ENCODE measurements at places on chromosomes 3 and 15.
A peak's percentile ranks its signal among the peaks of the same experiment; 100 is the strongest.

DNA sequence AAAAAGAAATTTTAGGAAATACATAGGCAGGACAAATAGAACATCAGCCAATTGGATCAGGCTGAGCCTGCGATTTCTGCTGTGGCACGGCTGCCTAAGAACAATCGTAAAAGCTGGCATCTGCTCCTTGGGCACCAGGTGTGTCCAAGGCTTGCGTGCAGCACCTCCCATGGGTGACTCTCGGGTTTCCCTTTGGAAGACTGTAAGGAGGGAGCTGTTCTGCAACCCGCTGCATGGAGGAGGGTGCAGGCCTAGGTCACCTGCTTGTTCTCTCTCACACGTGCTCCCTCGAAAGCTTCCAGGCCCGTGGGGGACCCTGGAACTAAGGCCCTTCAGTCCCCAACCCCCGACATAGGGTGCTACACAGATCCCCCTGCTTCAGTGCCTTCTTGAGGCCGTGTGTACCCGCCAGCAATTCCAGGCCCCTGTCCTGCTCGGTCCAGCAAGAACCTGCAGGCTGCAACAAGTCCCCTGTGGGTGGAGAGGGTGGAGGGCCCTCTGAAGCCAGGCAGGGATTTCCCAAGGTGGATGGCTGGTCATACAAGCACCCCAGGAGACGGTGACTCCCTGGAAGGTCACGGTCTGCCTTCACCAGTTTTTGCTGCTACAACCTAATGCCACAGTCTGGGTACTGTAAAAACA is 3.4 kb downstream of the GP9 start:
- DNase-seq: peak; percentile 89

DNA sequence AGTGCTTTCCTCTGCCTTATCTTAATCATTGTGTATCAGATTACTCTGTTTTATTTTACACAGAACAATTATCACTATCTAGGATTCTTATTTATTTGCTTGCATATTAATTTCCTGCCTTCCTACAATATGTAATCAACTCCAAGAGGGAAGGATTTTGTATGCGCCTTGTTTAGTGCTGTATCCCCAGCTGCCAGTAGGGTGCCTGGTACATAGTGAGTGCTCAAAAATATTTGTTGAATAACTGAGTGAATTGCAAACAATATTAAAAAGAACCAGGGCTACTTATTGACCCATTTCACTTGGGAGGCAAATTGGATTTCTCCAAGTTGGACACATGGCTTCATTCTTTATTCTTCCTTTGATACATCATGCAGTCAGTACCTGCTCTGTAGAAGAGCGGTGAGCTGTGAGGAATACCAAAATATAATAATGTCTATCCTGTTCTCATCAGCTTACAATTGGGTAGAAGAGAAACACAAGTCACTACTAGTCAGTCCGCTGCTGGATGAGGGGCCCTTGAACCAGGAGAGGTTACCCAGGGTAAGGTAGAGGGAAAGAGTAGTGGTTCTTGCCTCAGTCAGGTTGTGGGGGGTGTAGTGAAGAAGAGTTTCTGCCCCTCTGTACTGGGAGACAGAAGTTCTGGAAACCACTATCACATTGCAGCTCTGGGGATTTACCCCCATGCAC is 233.9 kb upstream of the ZBTB20 start:
- peak; percentile 30 for DNase-seq

- no peak for DNase-seq
Observed at GRCh38 chr15:78923015-78923414, 21.8 kb downstream of the CTSH start.

- DNase-seq: no peak
Observed at GRCh38 chr3:48776854-48777253, 59.8 kb upstream of the IP6K2 start.

GRCh38 chr3:31377045-31377642 is 155.6 kb upstream of the STT3B start:
- DNase-seq: no peak

- peak; percentile 6 for DNase-seq
Observed at GRCh38 chr3:9224490-9224889, 25.0 kb downstream of the SRGAP3 start.

GRCh38 chr15:42954291-42954690 is 33.7 kb upstream of the TTBK2 start:
- no peak for DNase-seq

- no peak for DNase-seq
Observed at GRCh38 chr15:57565311-57565710, 26.4 kb upstream of the MYZAP start.
